ENCODE measurements at places on chromosomes 6 and 20. TPM values are rescaled to one million over a fixed set of nuclear protein-coding genes. Genes with fewer than 3 reads are reported as not detected.

GRCh38 chr6:155611742-155612141 lies 156.1 kb upstream of the NOX3 start:
- no peak for DNase-seq

GRCh38 chr6:99119109-99120031 lies 171.6 kb upstream of the FBXL4 start:
- peak; percentile 44 for DNase-seq

DNA sequence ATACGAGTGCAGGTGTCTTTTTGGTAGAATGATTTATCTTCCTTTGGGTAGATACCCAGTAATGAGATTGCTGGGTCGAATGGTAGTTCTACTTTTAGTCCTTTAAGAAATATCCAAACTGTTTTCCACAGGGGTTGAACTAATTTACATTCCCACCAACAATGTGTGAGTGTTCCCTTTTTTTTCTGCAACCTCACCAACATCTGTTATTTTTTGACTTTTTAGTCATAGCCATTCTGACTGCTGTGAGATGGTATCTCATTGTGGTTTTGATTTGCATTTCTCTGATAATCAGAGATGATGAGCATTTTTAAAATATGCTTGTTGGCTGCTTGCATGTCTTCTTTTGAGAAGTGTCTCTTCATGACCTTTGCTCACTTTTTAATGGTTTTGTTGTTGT lies 1.9 kb upstream of the ZNF831 start:
- peak; percentile 41 for DNase-seq

- DNase-seq = no peak
Measured at GRCh38 chr6:12017263-12017662, 5.2 kb downstream of the HIVEP1 start.

KHDRBS2 gene
- 10.6 TPM for total RNA-seq

RNF144B gene
- 17.0 TPM for total RNA-seq

AHI1 gene
- total RNA-seq = 61.7 TPM

DEFB112 gene
- total RNA-seq = not detected

Data from B cell (primary cell).